Activated naive CD8-positive, alpha-beta T cell treated with anti-CD3 and anti-CD28 coated beads, Interleukin-2, amount 10 ng/mL, durations not matched to agents 7 days and 5 days (primary cell): ENCODE measurements at places on chromosomes 13 and 19. TPM values are rescaled to one million over a fixed set of nuclear protein-coding genes. Genes with fewer than 3 reads are reported as not detected.
A peak's percentile ranks its signal among the peaks of the same experiment; 100 is the strongest.

LILRB3 gene
- 1.3 TPM for total RNA-seq

IL17D gene
- total RNA-seq = not detected

DNA sequence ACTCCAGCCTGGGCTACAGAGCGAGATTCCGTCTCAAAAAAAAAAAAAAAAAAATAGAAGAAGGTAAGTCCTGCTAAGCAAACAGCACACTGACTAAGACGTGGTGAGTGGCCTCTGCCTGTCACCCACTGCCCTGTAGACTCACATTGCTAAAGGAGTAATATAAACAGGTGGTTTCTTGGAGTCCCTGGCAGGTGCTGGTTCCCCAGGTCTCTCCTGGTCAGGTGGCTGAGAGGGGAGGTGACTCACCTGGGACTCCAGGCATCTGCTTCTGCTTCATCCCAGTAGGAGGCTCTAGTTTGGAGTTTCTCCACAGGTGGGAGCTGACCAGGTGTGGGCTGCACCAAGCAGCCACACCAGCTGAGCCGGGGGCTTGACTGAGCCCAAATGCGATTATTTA lies at the start of gene OR10H1:
OR10H1 (minus strand) TSS at position 359 of the 400 bp plus-strand sequence. CDS start 7,627 bp downstream, outside the sequence.
- DNase-seq = no peak

- peak; percentile 71 for DNase-seq
Observed at GRCh38 chr19:17184371-17184841, 30.8 kb upstream of the USE1 start.

DNA sequence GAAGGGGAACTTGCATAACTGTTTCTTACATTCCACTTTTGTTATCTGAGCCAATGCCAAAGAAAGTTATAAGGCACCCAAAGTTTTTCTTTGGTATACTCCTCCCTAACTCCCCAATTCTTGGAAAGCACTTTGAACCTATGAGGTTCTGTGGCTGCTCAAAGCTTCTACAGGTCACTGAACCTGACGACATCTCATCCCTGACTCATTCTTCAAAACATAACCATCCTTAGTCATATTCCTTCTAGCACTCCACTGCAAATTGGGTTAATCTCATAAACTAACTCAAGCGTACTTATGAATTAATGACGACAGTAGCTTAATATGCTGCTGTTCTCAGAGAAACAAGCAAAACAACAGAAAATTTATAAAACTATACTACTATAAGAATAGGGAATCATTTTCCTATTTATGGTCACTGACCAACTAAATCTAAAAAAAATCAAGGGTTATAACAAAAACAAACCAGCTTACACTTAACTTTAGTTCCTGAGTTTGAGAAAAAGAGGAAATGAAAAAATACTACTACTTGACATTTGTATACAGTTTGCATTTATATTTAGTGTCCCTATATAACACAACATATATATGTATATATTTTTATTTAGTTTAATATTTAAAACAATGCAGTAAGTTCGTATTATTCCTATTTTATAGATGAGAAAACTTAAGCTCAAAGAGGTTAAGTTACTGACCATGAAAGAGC lies 69.1 kb downstream of the CAB39L start:
- no peak for DNase-seq

DNA sequence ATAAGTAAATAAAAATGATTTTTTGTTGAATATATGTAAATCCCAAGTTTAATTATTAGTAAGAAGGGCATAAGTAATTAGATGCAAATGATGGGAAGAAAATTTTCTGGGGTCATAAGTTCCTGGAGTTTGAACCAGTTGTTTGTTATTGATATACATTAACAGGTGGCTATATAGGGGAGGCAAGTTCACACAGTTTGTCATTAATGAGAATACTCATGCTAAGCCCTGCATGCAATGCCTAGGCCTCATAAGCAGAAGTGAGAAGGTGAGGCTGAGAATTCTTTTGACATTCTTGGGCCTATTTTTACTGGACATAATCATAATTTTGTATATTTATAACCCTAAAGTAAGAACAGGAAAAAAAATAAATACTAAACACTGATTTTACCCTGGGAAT lies 1210.7 kb upstream of the PCDH9 start:
- no peak for DNase-seq

ZNF285 gene
- 3.9 TPM for total RNA-seq

- DNase-seq = no peak
Observed at GRCh38 chr13:113155201-113155600, 3.2 kb upstream of the PROZ start.
